Activated CD4-positive, alpha-beta T cell treated with anti-CD3 and anti-CD28 coated beads for 4 hours (primary cell): ENCODE measurements at places on chromosomes 16 and 17.

DNA sequence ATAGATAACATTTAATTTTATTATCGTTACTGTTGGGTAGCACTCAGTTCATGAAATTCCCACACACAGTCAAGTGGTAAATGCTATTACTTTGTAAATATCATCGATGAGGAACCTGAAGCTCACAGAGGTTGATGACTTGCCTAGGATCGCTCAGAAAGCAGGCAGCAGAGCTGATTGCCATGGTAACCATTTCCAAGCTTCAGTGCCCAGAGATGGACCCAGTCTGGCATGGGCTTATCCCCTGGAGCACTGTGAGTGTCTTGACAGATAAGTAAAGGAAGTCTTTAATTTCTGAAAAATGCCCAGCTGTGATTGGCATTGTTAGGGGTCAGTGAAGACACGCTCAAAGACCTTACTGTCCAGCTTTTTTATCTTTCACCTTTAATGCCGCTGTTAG, 95.0 kb downstream of the PRKCB start:
- no peak for DNase-seq

DNA sequence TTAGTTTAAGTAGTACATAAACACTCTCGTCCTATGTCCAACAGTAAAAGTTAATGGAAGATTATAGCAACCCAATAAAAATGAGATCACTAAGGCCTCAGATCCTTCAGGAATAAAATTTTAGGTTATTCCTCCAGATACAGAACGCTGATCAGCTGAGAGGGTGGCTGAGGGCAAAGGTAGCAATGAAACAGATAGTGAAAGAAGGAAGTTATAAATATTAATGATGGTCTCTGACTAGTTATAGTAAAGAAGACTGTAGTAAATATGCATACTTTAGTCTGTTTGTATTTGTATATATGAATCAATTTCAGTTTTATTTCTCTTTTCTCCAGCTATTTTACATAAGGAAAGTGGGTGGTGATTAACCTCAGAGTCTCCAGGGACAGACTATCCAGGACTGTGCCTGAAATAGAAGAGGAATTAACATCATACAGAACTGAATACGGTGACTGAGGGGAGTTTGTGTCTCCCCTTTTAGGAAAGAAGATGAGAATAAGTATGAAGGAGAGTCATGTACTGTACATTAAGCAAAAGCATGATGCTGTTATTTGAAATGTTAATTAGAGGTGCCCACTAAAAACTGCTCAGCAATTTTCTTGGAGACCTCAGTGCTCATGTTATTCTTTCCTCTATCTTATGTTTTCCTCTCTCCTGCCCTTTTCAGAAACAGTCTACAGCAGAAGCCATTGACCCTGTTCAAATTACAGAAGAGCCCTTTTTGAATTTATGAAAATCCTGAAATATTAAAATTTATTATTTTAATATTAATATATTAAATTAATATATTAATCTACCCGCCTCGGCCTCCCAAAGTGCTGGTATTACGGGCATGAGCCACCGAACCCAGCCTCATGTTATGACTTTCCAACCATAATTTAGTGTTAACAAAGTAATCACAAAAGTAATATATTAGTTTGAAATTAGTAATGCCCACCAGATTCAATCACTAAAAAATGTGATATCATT, 36.5 kb upstream of the DHRS7B start:
- no peak for DNase-seq

- DNase-seq, result no peak
Measured at GRCh38 chr17:64016231-64016784, 4.1 kb downstream of the ICAM2 start.

DNA sequence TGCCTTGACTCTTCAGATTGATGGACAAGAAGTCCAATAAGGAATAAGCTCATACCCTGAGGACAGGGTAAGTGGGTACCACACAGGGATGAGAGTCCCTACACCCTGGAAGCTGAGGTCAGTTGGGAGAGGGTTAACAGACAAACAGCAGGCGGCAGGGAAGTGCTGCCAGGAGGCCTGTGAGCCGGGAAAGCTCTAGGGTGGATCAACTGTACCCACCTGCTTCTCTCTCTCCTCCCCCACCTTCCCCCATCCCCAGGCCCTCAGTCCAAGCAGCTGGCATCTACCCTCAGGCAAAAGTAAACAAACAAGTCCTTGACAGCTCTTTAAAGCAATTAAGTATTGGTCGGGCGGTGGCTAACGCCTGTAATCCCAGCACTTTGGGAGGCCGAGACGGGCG, 20.7 kb upstream of the MYLK3 start:
- no peak for DNase-seq

- no peak for DNase-seq
Measured at GRCh38 chr17:80187515-80187941, 17.7 kb downstream of the CARD14 start.

GRCh38 chr17:29010129-29010528, 4.3 kb upstream of the SEZ6 start:
- DNase-seq, result no peak
